Renal cortical epithelial cell (primary cell): ENCODE measurements at places on chromosomes 2 and 18.

GRCh38 chr2:27754138-27754588 is 17.4 kb upstream of the MRPL33 start:
- peak; percentile 75 for DNase-seq

DNA sequence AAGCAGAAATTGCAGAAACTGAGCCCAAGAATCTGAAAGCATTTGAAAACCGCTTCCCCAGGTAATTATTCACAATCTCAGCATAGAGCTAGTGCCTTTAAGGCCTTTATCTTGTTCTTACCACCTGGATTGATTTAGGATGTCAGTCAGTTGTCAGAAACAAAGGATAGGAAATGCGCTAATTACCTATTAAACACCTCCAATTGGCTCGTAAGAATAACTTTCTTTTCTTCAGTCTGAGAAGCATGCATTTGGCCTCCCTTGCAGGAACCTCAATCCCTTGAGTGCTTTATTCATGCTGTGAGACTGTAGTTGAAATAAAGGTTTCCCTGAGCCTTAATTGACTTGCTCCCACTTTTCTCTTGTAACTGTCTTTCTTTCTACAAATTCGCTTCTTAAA is 400.3 kb upstream of the LRATD1 start:
- no peak for DNase-seq

DNA sequence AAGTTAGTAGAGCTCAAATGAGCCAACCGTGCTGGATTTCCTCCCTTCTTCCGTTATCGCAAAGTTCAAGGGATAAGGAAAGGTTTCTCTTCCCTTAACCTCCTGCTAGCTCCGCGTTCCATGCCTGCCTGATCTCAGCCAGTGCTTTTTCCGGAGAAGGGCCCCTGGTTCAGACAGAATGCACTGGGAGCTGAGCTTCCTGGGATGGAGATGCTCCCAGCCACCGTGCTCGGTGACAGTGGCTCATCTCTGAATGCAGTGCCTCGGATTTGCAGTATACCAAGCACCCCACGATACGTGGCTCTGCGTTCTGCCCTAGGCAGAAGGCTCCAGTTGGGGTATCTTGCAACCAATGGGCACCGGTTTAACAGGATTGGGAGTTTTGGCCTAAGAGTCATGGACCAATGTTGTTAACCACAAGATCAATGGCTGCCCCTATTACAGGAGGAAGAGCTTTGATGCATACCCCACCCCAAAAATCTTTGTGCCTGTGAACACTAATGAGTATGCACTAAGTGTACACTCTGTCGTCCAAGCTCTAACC is 876 bp downstream of the CNTNAP5 start:
- DNase-seq, result no peak

- peak; percentile 13 for DNase-seq
Measured at GRCh38 chr2:64937687-64938491, 51.3 kb upstream of the SLC1A4 start.

DNA sequence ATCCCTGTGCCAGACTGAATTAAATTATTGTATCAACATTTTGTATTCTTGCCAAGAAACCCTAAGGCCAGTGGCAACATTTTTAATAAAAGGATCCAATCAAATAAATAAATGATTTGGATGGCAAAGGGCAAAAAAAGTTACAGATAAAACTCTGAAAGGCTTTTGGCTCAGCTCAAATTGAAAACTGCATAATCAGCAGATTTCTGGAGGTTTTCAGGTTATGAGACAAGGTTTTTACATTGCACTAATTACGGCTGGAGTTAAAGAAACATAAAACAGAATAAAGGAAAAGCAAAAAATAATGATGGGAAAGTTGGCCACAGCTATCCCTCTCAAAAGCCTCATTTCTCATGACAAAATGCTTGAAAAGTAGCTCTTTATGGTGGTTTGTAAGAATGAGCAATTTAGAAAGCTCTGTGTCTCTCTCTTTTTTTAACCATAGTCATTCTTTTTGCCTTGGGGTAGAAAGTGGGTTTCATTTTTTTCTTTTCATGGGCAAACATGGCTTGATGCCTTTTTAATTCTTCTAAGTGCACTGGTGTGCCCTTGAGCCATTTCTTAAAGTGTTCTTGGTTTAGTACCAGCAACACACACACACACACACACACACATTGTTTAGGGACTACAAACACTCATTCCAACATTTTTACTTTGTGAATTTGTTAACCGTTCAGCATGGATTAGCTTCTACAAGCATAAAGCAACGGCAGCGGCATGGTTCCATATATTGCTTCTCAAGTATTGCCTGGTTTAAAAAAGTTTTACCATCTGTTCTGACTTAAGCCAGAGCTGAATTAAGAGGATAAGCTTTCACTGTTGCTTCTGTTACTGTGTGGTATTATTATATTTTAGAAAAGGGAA is 747.1 kb upstream of the FSHR start:
- DNase-seq, result peak; percentile 71
